Forelimb muscle (tissue), 1 donor: ENCODE measurements at places on chromosomes 1 and 21. TPM values are rescaled to one million over a fixed set of nuclear protein-coding genes. Genes with fewer than 3 reads are reported as not detected.

The TFF2 gene
- polyA plus RNA-seq: not detected

DNA sequence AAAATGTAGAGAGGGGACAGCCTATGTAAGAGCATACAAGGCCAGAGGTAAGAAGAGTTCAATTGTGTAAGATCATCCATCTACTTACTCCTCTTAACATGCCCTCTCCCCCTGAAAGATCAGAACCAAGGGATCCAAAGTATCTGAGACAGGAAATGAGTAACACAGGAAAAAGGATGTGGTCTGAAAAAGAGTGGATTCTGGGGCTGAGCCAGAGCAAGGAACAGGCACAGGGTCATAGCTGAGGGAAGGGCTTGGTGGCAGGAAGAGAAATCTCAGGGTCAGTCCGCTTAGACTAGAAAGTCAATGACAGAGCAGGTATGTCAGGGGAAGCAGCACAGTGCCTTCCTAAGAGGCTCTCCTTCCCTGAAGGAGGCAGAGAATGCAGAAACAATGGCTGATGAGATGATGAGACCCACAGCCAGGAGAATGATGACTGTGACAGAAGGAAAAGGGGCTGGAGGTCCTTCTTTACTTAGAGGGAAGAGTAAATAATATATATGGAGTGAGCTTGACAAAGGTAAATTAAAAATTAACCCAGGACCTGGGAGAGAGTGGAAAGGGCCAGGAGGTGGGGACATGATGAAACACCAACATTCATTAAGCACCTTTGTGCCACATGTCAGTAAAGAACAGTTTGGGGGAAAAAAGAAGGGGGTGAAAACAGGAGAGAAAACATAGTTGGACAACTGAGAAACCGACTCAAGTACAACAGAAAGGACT, 26.2 kb upstream of the A3GALT2 start:
- DNase-seq: no peak

DNA sequence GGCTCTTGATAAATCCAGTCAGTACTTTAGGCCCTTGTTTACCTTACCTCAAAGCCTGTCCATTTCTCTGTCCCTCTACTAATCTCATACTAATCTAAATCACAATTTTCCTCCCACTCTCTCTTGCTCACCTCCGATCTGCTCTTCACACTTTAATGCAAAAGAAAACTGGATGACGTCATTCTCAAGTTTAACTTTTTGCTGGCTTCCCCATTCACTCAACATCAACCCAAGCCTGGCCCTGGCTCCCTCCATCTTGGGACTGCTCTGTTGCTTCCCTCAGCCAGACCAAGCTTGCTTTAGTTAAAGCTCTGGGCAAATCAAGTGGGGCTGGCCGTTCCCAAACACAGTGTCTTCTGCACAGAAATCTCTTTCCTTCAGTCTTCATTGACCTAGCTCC, 29.7 kb downstream of the COA6 start:
- no peak for DNase-seq

GRCh38 chr1:17309426-17310067, 1.6 kb downstream of the PADI4 start:
- DNase-seq: no peak
